Progenitor cell of endocrine pancreas (in vitro differentiated cells): ENCODE measurements at places on chromosomes 2 and 18.

DNA sequence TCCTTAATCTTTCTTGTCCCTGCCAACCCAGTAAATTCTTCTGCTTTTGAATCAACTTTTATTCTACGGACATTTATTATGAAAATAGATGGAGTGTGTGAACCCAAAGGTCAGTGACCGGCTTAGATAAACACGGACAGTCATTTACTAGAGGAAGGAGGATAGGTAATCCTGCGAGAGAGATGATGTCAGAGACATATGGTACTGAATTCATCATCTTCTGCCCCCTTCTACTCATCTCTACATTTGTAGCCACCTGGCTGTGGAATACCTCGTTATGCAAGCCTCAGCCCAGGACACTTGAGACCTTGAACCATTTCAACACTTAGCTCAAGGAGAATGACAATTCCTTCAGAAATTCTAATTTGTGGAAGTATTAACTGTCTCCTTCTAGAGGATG, 443.6 kb downstream of the TDRD15 start:
- no peak overlapping the region for H3K27ac ChIP-seq
- peaks cover 2% of the 10 kb centered on the region for H3K4me1 ChIP-seq
- no peak overlapping the region for H3K4me3 ChIP-seq
- H3K27me3 ChIP-seq, result no peaks in the 10 kb centered on the region

DNA sequence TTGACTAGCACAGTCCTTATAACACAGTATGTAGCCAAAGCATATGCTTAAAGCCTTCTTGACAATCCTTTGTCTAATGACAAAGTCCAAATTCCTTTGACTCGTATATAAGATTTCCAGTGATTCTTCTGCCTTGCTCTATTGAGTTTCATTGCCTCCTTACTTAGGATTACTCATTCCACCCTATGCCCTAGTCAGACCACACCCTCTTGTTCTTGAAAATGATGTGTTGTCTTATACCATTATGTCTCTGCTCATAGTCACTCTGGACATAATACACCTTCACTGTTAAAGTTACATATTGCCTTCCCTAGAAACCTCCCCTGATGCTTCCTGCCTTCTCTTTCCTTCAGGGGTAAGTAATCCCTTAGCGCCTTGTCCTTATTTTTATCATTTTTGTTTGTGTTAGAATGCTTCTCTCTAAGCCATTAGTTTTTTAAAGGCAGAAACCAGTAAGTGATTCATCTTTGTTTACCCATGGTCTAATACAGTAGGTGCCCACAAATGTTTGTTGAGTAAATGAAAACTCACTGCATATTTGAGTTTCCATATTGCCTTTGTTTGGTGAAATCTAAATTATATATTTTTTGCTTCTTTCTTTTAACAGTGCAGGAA, 19.3 kb downstream of the GPD2 start:
- DNase-seq, result no peak
- H3K36me3 ChIP-seq, result peaks cover 17% of the 10 kb centered on the region
- peaks cover 18% of the 10 kb centered on the region for H3K4me1 ChIP-seq

DNA sequence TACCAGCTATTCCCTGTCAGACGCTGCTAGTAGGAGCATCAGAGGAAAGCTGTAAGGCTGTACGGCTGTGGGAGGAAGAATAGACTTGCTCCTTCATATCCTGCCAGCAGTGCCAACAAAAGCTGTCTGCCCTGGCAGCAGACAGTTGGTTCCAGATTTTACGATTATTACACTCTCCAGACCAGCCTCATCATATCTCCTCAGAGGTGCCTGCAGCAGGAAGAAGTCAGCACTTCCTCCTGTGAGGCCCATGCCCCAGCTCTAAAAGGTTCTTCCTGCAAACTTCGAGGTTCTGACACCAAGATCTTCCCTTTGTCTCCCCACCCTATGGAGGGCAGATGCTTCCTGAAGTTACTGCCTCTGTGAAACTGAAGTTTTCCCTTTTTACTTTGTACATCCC, 537.7 kb upstream of the PKDCC start:
- H3K4me1 ChIP-seq, result no peaks in the 10 kb centered on the region
- H3K27me3 ChIP-seq, result no peaks in the 10 kb centered on the region
- H3K36me3 ChIP-seq, result no peaks in the 10 kb centered on the region
- H3K4me3 ChIP-seq, result no peak overlapping the region
- DNase-seq, result no peak

- peaks cover 11% of the 10 kb centered on the region for H3K36me3 ChIP-seq
- H3K27ac ChIP-seq, result no peak overlapping the region
- peak overlapping the region; percentile 91 for H3K4me3 ChIP-seq
Measured at GRCh38 chr2:238425505-238425978, 1.2 kb upstream of the ASB1 start.

DNA sequence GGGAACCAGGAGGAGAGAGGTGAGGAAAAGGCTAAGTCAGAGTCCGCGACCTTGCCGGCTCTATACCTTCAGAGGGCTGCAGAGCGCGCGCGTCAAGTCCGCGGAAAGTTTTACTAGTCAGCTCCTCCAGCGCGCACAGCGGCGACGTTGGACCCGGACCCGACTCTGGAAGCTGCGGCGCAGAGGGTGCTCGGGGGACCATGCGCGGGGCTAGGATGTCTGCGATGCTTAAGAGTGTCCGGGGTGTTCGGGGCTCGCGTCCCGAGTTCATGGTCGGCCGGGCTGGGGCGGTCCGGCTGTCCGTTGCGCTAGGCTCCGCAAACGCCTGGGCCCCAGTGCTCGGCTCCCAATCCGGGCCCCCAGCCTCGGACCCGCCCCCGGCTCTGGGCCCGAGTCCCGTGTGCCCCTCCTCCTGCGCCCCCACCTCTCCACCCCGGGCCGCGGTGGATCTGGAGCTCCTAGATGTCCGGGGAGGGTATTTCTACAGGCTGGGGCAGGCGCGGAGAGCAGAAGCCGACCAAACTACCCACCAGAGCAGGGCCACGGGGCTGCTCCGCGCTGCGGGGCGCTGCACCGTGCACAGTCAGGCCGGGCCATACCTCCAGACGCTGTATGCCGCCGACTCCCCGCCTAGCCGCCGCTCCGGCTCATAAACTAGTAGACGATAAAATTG, at the start of gene LBX2:
Gene LBX2 (minus strand): TSS at position 337 of the 673 bp plus-strand sequence. CDS start 66 bp downstream, at position 271.
- peak within 1 kb of the TSS; percentile 93 for H3K27ac ChIP-seq
- DNase-seq, result no peak
- peaks cover 31% of the 10 kb centered on the region for H3K4me1 ChIP-seq
- peaks cover 6% of the 10 kb centered on the region for H3K36me3 ChIP-seq
- H3K27me3 ChIP-seq, result peaks cover 29% of the 10 kb centered on the region

- peaks cover 8% of the 10 kb centered on the region for H3K27me3 ChIP-seq
- no peak overlapping the region for H3K27ac ChIP-seq
- peaks cover 8% of the 10 kb centered on the region for H3K4me1 ChIP-seq
- DNase-seq, result no peak
Measured at GRCh38 chr2:8565399-8566154, 116.3 kb upstream of the ID2 start.

DNA sequence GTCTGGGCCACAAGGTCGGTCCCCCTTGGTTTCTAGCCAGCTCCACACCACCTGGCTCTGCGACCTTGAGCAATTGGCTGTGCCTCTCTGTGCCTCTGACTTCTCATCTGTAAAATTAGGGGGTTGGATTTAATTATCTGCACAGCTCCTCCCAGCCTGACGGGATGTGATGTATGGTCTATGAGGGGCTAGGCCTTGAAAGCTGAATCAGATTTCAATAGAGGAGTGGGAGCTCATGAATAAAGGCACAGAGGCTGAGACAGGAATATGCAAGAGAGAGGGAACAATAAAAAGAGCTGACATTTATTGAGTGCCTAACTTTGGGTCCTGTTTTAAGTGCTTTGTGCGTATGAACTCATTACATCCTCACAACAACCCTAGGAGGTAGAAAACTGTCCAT, 104.7 kb downstream of the ALK start:
- H3K27ac ChIP-seq, result no peak overlapping the region
- no peaks in the 10 kb centered on the region for H3K27me3 ChIP-seq
- peaks cover 15% of the 10 kb centered on the region for H3K4me1 ChIP-seq
- no peaks in the 10 kb centered on the region for H3K36me3 ChIP-seq

- H3K36me3 ChIP-seq, result peaks cover 2% of the 10 kb centered on the region
- H3K27ac ChIP-seq, result peak overlapping the region; percentile 97
Measured at GRCh38 chr2:20447437-20448245, 767 bp downstream of the RHOB start.

DNA sequence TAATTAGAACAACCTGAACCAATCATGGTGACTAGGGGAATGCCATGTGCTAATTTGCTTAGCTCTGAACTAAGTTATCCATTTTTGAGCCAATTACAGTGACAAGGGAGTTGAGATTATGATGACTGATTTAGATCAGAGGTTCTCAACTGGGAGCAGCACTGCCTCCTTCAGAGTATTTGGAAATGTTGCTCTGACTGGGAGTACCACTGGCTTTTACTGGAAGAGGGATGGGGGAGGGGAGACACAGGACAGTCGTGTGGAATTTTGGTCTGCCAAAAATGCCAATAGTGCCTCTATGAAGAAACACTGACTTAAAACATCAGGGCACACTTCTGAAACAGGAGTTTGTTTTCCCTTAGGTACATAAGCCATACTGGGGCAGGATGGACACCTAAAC, 48.1 kb upstream of the VPS54 start:
- no peak overlapping the region for H3K4me3 ChIP-seq
- no peak for DNase-seq
- no peaks in the 10 kb centered on the region for H3K36me3 ChIP-seq
- peaks cover 27% of the 10 kb centered on the region for H3K4me1 ChIP-seq
- H3K27me3 ChIP-seq, result no peaks in the 10 kb centered on the region

DNA sequence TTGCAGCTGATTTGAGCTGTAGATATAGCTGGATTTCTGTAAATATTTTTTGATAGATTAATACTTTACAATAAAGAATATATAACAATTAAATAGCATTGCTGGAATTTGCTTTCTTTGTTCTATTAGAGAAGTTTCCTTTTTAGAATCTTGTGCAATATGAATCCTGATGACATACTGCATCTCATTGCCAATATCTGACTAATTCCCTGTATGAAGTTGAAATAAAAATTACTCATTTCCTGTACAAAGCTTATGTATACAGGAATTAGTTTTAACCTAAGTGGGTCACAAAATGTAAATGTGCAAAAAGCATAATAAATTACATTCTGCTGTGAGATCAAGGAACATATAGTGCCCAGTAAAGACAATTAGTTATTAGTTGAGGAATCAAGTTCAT, 72.8 kb upstream of the TMEFF2 start:
- no peaks in the 10 kb centered on the region for H3K36me3 ChIP-seq
- DNase-seq, result no peak
- no peak overlapping the region for H3K4me3 ChIP-seq
- no peak overlapping the region for H3K27ac ChIP-seq
- no peaks in the 10 kb centered on the region for H3K27me3 ChIP-seq

- H3K27ac ChIP-seq, result peak overlapping the region; percentile 28
- no peaks in the 10 kb centered on the region for H3K4me1 ChIP-seq
- H3K36me3 ChIP-seq, result no peaks in the 10 kb centered on the region
- H3K27me3 ChIP-seq, result no peaks in the 10 kb centered on the region
- DNase-seq, result no peak
Measured at GRCh38 chr18:67483237-67483636, 33.3 kb downstream of the DSEL start.

DNA sequence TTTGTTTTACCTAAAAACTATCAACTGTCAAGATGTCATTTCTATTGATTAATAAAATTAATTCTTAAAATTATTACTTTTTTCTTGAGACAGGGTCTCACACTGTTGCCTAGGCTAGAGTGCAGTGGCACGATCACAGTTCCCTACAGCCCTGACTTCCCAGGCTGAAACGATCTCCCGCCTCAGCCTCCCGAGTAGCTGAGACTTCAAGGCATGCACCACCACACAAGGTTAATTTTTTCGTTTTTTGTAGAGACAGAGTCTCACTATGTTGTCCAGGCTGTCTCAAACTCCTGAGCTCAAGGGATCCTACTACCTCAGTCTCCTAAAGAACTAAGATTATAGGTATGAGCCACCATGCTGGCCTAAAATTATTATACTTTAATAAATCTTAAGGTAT, 18.7 kb downstream of the HNRNPLL start:
- no peak for DNase-seq
- no peak overlapping the region for H3K4me3 ChIP-seq
- no peak overlapping the region for H3K27ac ChIP-seq
- peaks cover 20% of the 10 kb centered on the region for H3K4me1 ChIP-seq
- H3K27me3 ChIP-seq, result no peaks in the 10 kb centered on the region

GRCh38 chr18:79406708-79407107, 11.0 kb downstream of the NFATC1 start:
- peaks cover 20% of the 10 kb centered on the region for H3K27me3 ChIP-seq
- DNase-seq, result no peak
- H3K4me3 ChIP-seq, result no peak overlapping the region
- peaks cover 6% of the 10 kb centered on the region for H3K4me1 ChIP-seq

DNA sequence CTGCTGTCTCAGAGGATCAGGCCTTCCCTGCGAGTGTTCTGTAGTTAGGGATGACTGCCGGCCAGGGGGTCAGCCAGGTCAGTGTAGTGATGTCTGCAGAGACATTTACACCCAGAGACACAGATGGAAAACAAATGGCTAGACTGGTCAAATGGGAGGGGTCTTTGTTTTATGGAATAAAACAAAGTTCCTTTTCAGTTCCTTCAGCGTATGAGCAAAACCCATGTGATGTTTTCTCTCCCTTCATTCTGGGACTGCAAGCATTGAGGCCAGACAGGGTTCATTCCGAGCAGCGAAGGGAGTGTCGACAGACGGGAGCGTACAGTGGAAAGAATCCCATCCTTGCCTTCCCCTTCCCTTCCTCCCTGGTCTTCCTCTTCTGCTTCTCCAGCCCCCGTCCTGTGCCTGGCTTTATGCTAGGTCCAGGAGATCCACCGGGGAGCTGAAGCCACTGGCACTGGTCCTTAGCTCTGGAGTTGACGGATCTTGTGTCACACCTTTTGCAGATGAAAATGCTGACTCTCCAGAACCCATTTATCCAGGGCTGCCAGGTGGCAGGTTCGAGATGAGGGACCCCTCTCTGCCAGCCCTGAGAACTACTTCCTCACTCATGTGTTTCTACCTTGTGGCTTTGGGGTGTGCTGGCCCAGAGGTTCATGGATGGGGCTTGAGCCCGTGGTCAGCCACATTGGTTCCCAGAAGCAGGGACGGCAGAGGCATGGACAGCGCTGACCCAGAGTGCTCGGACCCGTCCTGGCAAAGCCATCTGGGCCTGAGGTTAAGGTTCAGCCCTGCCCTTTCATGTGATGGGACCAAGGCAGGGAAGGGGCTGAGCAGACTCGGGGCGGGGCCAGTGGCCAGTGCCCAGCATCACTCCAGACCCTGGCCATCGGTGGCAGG, 24.2 kb downstream of the ITGB1BP1 start:
- no peaks in the 10 kb centered on the region for H3K27me3 ChIP-seq
- peaks cover 19% of the 10 kb centered on the region for H3K36me3 ChIP-seq
- peaks cover 4% of the 10 kb centered on the region for H3K4me1 ChIP-seq
- H3K27ac ChIP-seq, result peak overlapping the region; percentile 82
- DNase-seq, result no peak
